H54 (cell line): ENCODE measurements at places on chromosomes 6 and 20.
A peak's percentile ranks its signal among the peaks of the same experiment; 100 is the strongest.

DNA sequence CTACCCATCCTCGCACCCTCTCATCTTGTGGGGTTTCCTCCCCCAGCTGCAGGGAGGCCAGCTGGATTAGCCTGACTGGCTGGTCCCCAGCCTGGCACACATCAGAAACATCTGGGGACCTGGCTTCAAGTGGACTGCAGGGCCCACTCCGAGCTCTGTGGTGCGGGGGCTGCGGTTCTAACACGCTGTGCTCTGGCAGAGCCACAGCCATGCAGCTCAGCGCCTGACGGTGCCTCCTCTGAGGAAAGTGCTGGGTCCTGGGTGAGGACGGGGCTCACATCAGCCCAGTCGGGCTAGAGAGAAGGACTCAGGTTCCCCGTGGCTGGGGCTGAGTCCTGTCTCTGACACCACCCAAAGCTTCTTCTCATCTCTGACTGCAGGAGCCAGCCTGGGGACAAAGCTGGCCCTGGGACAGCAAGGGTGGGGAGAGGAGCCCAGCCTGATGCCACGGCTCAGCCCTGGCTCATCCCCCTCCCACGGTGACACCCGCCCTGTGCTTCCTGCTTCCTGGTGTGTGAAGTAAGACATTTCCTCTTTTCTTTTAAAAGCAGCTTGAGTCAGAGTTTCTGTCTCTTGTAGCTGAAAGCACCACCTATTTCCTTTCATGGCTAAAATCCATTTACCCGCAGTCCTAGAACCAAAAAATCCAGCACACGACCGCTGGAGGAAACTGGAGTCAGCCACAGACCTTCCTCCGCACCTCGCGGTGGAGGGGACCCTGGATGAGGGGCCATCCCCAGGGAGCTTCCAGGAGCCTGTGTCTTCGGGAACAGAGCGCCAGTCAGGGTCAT, 127.4 kb upstream of the AFDN start:
- peak; percentile 18 for DNase-seq

DNA sequence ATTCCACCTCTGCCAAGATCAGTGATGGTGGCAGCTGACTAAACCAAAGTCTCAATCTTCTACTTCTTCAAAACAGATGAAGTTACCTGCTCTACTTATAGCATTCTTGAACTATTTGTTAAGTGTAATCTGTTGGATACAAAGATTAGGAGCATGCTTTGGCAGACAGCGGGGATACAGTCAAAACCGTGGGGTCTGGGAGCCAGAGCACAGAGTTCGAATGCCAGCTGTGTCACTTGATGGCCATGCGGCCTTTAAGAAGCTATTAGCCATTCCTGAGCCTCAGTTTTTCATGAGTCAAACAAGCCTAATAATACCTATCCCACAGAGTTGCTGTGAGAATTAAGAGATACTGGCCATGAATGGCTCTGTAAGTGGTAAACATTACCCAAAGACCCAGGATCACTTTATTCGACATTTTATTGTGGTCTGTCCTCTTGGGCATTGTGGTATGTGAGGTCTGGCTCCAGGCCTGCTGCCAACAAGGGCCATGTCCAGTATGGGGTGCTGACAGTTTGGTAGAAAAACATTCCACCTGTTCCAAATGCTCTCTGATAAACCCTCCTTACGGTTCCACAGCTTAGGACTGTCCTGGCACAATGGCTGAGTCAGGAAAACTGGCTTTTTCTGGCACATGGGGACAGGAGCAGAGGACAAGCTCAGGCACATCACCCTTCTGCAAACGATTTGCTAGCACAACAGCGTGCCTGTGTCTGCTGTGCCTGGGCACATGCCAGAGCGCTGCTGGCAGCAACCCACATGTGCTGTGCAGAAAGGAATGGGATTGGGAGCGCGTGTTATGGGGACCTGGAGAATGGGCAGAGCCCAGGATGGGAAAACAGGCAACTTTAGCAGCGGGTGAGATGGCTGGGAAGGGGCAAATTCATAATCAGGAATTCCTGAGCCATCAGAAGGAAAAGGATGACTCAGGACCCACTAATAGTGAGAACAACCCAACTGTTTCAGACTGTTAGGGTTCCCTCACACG, 15.7 kb upstream of the FAM83C start:
- DNase-seq, result no peak

- DNase-seq, result no peak
Observed at GRCh38 chr6:43827898-43828297, 57.9 kb downstream of the VEGFA start.

DNA sequence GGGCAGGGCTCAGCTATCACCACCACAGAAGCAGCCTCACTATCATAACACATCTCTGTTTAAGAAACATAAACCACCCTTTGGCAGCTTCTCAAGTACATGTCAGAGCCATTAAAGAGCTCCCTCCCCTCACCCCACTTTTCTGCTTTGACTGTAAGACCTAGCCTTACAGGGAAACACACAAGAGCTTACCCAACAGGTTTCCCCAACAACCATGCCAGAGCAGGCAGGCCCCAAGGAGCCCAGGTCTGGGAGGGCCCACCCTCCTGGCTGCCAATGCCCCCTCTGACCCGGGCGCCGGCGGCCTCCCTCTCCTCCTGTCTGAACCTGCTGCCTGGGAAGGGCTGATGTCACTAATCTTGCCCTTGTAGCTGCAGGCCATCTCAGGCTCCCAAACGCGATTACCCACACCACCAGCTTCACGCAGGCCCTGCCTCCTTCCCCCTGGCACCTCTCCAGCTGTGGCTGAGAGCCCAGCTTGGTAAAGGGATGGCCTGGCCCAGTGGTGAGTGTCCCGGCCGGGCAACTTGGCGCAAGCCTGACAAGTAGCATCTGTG, 402.0 kb downstream of the MAFB start:
- DNase-seq, result no peak

- DNase-seq, result no peak
Observed at GRCh38 chr6:20564269-20564668, 30.0 kb downstream of the CDKAL1 start.

DNA sequence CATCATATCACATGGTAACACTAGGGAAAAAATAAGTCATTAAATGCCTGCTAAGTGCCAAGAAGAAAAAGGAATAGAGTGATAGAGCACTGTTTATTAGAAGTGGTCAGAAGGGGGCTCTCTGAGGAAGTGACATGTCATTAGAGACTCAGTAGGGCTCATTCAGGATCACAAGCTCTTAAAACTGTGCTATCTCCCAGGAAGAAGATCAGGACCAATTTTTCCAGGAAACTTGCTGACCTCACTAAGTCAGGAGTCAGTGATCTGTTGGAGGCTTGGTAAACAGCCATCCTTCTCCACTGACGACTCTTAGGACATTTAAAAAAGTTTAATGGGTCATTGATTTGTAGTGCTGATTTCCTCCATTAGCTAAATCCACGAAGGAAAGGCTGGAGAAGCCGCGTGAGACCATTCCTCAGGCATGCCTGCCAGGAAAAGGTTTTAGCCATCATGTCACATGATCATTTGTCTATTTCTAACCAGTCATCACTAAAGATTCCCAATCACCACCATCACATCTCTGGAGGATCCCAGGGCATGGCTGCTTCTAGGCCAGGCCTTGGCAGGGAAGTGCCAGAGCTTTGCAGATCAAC, 5.9 kb upstream of the PTPN1 start:
- DNase-seq, result no peak

DNA sequence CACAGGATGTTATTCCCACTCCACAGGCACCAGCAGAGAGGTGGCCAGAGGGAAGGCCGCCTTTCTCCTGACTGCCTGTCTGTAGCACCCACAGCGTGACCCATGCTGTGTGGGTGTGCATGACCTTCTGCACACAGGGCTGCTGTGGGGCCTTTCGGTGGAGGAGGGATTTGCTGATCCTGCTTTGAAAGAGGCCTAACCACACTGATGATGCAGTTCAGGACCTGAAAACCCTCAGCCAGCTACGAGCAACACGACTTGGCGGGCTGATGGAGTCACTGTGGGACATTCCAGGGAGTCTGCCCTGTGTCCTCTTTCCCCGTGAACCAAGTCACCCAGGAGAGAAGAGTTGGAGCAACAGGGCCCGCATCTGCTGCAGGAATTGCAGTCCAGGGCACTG, 49.1 kb downstream of the SYTL3 start:
- DNase-seq, result no peak

- DNase-seq, result no peak
Observed at GRCh38 chr6:45434381-45434700, 56.6 kb upstream of the SUPT3H start.

DNA sequence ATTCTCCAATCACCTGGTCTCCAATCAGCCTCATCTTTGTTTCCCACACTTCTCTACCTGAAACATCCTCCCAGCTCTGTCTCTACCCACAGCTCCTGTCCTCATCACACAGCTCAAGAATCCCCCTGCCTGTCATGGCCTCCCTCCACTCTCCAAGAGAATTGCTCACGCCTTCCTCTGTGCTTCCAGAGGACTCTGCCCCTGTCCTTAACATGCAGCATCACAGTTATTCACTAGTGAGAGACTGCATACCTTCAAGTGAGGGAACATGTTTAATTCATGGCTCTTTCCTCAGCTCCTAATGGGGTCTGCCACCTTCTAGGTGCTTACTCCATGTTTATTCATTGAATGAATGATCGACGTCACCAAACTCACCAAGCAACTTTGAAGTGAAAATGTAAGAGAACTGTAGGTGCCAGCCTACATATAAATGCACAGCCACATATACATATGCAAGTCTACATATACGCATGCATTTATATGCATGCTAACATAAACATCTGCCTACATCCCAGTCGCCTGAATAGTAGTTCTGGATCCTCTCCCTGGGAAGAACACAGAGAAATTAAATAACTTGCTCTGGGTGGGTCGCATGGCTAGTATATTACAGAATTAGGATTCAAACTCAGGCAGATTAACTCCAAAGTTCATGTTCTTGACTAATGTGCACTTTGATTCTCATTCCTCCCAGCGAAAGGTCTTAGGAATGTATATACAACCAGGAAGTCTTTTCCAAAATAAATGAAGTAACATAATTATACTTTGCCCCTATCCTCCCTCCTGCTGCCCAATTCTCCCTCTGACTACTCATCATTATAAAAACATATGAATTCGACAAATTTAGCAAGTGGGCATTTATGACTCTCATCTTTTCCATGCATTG, 295.6 kb downstream of the MAFB start:
- DNase-seq, result no peak

DNA sequence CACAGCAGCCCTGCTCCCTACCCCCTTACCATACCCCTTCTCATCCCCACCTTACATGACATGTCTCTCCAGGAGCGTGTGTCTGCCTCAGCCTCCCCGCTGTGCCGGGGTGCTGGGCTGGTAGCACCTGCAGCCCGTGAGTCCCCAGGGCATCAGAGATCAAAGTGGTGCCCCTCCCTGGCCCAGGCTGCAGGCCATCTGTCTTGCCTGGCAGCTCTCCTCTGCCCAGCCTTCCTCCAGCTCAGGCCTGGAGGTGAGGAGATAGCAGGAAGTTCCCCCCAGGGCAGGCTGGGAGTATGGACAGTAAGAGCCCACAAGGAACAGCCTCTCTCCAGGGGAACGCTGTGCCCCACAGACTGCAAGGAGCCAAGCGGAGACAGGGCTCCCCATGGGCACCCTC, 35.3 kb downstream of the GRM4 start:
- DNase-seq, result no peak
